ENCODE measurements at places on chromosomes 3 and 15.

GRCh38 chr3:129378949-129379348 lies 49.5 kb downstream of the EFCAB12 start:
- no peak for DNase-seq

DNA sequence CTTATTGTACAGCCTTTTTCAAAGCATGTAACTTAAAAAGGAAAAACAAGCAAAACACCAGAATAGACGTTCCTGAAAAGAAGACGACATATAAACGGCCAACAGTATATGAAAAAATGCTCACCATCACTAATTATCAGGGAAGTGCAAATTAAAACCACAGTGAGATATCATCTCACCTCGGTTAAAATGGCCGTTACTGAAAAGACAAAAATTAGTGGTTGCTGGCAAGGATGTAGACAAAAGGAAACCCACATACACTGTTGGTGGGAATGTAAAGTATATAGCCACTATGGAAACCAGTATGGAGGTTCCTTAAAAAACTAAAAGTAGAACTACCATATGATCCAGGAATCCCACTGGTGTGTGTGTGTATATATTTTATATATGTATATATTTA lies 64.5 kb upstream of the MLF1 start:
- no peak for DNase-seq

DNA sequence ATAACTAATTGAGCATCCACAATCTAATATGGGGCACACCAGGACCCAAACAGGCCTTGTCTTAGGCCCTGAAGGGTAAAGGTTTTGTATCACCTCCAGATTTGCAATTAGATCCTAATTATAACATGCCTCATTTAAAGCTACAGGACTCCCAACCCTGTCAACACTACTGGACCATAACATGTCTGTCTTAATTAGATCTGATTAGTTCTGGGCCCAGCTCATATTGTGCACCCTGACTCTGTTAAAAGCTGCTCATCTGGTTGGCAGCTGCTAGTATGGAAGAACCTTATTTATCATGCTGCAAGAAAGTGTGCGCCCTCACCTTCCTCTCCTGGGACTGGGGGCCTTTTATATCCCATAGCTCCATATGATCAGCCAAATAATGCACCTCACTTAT lies 457.8 kb downstream of the ROBO1 start:
- DNase-seq, result no peak

DNA sequence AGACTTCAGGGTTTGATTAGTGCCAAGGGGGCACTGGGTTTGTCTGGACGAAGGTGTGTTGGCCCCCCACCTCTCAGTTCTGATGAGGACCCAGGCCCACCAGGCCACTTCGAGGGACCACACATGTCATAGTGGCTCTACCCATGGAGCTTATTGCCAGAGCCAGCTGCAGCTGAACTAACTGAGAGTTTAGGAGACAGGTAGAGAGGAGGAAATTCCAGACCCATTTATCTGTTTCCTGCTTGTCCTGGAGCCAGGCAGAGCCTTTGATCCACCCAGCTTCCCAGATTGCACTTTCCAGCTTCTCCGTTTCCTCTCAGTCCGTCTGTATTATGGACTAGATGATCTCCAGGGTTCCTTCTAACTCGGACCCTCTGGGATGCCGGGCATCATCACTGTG lies 20.9 kb downstream of the SLC24A1 start:
- DNase-seq, result no peak

DNA sequence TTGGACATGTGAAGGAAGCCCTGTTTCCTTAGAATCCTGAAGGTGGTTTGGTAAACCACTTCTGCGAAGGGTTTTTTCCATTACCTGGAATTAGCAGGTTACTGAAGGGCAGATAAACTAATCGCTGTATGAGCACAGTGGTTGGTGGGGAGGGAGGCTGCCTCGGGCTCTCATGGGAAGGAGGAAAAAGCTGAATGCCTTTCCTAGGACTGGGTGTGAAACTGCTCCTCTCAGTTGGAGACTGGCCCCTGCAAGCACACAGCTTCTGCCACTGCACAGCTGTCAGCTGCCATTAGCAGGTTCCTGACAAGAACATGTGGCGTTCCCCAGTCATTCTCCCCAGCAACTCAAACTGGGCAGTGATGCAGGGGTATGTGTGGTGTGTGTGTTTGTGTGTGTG lies 376.3 kb downstream of the GAP43 start:
- no peak for DNase-seq

DNA sequence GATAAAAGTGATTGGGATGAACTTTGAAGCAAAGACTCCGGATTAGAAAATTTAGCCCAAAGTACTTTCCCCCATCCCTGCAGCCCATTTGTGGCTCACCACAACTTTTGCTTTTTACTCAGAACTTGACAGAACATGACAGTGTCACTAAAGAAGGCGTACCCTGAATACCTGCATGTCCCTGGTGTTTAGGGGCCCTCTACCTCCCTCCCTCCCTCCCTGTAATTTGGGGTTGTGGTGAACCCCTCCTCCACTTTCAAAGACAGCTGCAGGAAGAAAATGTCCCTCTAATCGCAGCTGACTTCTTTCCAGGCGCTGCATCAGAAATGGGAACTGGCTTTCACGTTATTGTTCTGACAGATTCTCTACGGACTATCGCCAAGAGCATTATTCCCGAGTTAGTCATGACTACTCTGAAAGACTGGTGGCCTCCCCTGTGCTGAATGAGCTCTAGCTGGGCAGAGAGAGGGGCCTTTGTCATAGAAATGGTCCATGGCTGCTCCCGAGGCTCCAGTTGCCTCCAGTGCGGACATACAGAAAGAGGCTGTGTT lies 93.2 kb upstream of the ARHGEF3 start:
- DNase-seq, result no peak

DNA sequence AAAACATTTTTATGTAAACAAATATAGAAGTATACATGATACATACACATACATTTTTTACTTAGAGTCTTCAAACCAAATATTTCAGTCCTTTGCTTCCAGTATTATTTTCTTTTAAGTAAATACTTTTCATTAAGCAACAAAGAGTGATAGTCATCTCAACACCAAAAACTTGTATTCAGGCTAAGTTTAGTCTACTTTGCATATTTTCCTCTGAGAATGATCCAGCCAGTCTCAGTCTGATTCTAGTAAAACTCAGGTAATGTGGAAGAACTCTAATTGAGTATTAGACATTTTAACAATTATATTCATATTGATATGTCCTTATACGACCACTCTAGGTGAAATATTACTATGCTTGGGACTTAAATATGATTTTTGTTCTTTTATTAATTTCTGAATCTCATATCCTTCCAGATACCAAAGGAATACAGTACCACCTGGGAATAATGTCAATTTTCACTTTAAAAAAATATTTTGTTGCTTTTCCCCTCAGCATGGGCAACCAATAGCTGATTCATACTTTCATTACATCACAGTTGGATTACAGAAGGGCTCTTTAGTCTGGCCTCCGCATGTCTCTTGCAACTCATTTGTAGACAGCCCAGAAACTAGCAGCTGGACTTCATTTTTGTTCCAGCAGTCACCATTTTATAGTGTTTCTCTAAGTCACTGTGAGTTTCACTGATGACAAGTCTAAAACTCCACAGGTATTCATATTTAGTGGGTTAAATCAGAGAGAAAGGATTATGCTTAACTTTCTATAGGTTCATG lies 390.4 kb downstream of the ZBTB20 start:
- no peak for DNase-seq

GRCh38 chr3:24451461-24452099 lies 43.1 kb downstream of the THRB start:
- DNase-seq, result no peak

- DNase-seq, result no peak
These were observed 5.7 kb downstream of the PLEKHO2 start for GRCh38 chr15:64847448-64847847.

- DNase-seq, result peak; percentile 39
These were observed 10.1 kb upstream of the CAMK1 start for GRCh38 chr3:9779721-9780457.

GRCh38 chr3:34957677-34958076 lies 681.6 kb upstream of the ARPP21 start:
- DNase-seq, result no peak

- no peak for DNase-seq
These were observed 73.2 kb downstream of the AAGAB start for GRCh38 chr15:67181221-67181639.

GRCh38 chr15:47961401-47962090 lies 159.2 kb upstream of the SLC24A5 start:
- peak; percentile 2 for DNase-seq

GRCh38 chr3:129775870-129776269 lies 117.6 kb downstream of the TMCC1 start:
- DNase-seq, result no peak

DNA sequence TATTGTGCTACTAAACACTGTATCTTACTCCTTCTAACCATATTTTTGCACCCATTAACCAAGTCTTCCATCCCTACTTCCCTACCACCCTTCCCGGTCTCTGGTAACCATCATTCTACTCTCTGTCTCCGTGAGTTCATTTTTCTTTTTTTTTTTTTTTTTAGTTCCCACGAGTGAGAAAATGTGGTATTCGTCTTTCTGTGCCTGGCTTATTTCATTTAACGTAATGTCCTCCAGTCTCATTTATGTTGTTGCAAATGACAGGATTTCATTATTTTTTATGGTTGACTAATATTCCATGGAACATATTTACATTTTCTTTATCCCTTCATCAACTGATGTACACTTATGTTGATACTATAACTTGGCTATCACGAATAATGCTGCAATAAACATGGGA lies 31.7 kb downstream of the TJP1 start:
- no peak for DNase-seq

All from activated T-cell treated with anti-CD3 and anti-CD28 coated beads for 48 hours (primary cell).